ENCODE measurements at places on chromosomes 6 and 20. TPM values are rescaled to one million over a fixed set of nuclear protein-coding genes. Genes with fewer than 3 reads are reported as not detected.

ADGRF5 gene
- 0.13 TPM for total RNA-seq

MICB gene
- 18.0 TPM for total RNA-seq

NKX2-2 gene
- not detected for total RNA-seq

IL17F gene
- total RNA-seq: not detected

VSX1 gene
- not detected for total RNA-seq

BPI gene
- total RNA-seq: not detected

TRIM10 gene
- not detected for total RNA-seq

- no peak for DNase-seq
Measured at GRCh38 chr20:36523341-36523740, 18.0 kb upstream of the MYL9 start.

DNA sequence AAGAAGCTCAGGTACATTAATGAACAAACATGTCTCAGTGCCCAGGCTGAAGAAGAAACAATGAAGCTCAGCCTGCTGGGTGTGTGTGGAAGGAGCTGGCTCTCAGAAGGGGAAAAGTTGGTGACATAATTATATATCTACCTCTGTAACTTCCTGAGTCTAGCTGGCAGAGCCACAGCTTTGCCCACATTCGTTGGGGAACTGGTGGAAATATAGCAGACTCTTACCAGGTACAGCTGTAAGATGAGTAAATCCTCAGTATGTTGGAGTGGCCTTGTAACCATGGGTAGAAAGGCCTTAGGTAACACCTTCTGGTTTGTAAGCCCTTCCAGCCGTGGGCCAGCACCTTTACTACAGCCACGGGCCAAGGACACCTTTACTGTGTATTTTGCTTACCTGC lies 29.9 kb upstream of the PNRC1 start:
- no peak for DNase-seq

GRCh38 chr20:49115564-49115963 lies 69.5 kb downstream of the CSE1L start:
- no peak for DNase-seq

GRCh38 chr6:133187657-133188453 lies 53.3 kb upstream of the EYA4 start:
- no peak for DNase-seq

DNA sequence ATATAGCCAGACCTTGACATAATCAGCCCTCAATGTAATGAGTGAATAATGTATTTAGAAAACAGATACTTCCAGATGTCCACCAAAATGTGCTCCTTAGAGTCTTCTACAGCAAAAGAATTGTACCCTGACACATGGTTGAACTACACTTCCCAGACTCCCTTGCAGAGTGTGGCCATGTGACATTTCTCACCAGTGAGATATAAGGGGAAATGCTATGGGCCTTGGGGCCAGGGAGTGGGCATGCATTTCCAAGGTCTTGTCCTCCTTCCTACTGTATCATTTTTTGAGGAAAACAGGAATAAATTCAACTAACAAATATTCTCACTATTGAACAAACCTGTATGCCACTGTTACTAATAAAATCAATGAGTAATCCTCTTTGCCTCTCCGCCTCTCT lies 211.4 kb upstream of the SMLR1 start:
- no peak for DNase-seq

DNA sequence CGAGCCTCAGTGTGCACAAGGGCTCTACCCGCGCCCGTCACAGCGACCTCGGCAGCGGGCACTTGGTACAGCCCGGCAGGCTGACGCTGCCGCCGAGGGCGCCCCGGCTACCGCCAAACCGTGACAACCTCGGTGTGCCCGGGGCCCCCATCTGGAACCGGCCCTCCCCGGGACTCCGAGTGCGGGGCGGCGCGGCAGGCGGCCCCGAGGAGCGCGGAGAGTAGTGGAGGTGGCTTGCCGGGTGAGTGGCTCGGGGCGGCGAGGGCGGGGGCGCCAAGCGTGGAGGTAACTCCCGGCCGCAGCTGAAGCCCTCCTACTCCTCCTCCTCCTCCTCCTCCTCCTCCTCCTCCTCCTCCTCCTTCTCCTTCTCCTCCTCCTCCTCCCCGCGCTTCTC lies at the start of gene ISM1:
ISM1 (plus strand) TSS at position 371 of the 394 bp plus-strand sequence. CDS start 503 bp downstream, outside the sequence.
- no peak for DNase-seq

DNA sequence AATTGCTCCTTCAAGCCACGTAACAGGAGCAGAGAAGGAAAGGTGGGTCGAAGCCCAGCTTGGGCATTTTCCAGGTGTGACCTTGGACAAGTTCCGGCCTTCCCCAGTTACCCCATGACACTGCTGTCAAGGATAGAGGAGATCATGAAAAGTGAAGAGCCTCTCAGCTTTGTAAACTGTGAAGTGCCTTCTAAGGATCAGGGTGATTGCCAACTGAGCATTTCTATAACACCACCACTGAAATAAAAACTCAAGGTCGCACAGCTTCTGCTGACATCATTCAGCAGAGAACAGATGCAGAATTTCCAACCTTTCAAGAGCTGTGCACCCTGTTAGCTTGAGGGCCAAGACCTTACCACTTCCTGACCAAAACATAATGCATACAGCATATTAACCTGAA lies 24.0 kb upstream of the ZMYND8 start:
- no peak for DNase-seq

DNA sequence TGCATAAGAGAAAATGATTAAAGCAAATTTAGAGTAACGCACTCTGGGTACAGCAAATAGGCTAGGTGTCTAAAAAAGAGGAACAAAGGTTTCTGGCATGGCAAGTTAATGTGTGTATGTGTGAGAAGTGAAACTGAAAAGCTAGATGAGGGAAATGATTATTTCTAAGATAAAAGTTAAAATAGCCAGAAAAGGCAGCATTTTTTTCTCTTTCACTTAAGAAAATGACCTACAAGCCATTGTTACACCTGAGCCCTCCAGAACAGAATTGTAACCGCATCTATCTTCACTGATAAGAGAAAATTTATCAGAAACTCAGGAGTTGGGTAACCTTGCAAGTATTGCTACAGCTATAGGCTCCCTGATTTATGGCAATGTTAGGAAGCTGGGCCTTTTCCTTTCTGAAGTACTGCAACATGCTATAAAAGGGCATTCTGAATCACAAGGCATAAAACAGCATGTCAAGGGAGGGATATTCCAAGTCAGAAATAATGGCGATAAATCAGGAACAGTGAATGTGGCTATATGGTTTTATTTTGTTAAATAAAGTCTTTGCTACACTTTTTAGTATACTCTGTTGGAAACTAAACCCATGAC lies 395.3 kb downstream of the TBC1D32 start:
- peak; percentile 60 for DNase-seq

- no peak for DNase-seq
Measured at GRCh38 chr20:9363673-9364072, 150.7 kb upstream of the LAMP5 start.

GRCh38 chr6:160871320-160871719 lies 120.2 kb upstream of the MAP3K4 start:
- DNase-seq: peak; percentile 7

GRCh38 chr6:42163981-42164380 lies 9.2 kb upstream of the GUCA1A start:
- DNase-seq: no peak

DNA sequence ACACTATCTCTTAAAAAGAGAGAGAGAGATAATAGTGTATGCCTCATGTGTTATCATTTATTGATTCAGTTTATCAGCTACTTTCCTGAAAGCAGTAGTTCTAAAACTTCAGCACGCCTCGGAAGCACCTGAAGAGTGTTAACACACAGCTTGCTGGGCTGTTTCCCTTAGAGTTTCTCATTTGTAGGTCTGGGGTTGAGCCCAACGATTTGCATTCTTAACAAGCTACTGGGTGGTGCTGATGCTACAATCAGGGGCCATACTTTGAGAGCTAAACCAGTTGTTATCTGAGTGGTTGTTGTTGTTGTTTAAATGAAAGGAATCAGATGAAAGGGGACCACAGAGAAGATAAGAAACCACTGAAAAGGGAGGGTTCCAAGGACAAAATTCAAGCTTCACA lies 32.6 kb downstream of the SIM1 start:
- no peak for DNase-seq

DNA sequence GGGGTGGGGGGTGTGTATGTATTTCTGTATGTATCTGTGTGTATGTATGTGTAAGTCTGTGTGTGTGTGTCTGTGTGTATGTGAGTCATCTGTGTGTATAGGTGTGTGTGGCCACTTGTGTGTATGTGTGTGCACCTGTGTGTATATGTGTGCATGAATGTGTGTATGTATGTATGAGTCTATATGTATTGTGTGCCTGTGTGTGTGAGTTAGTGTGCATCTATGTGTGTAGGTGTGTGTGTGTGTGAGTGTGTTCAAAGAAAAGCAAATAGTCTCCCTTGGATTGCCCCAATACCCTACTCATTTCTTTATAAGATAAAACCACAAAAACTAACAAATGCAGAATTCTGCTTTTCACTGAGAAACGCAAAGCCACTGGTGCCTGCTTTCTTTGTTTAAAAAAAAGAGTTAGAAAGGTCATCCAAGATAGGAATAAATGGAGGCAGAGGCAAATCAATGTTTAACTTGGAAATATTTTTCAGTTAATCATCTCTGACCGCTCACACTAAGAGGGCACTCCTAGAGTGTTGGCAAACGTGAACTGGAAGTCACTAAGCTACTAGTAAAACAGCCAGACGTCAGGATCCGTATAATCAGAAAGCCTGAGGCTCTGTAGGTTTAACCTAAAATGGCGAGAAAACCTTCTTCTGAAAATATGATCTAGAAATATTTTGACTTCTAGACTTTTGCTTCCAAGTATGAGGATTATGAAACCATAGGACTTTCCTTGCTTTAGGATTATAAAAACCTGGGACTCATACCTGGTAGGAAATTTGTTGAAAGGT lies 37.4 kb upstream of the JAG1 start:
- DNase-seq: no peak

- no peak for DNase-seq
Measured at GRCh38 chr6:170160031-170160627, 130.7 kb downstream of the DLL1 start.

- no peak for DNase-seq
Measured at GRCh38 chr6:145569140-145569539, 166.2 kb downstream of the EPM2A start.

- DNase-seq: no peak
Measured at GRCh38 chr6:1091900-1092299, 220.0 kb upstream of the FOXQ1 start.

DNA sequence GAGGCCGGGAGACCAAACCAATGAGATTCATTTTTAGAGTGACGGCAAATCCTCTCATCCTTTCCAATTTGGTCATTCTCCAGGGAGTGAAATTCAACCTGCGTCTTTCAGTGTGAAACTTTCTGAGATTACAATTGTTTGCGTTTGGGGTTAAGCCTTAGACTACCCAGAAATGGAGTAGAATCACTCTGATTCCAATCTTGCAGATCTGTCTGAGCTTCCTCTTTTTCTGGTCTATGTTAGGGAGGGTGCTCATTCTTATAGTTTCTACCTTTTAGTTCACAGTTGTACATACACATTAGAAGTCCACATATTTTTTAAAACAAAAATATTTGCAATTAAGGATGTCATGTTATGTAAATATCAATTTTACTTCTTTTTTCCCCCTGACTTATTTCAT lies 183.0 kb upstream of the PHACTR1 start:
- DNase-seq: no peak

- no peak for DNase-seq
Measured at GRCh38 chr6:6751619-6752023, 163.1 kb downstream of the LY86 start.

DNA sequence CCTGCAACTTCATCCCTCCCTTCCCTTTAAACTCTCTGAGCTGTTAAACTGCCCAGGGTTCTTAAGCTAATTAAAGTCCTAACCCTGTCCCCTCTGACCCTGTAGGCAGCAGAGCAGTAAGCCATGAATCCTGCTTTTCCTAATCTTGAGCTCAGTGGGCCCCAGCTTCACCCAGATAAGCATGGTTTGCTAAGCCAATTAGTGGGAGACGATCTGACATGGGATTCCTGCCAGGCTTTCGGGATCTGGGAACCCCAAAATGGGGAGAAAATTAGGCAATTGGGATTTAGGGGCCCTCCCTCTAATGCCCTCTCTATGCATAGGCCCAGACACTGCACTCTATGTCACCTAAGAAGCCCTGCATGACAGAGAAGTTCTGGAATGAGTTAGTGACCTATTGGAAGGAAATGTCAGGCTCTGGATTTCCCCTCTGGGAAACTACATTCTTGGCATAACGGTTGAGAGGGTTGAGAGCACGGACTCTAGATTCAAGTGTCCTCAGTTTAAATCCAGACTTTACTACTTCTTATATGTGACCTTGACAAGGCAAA lies 4.6 kb downstream of the XKR7 start:
- no peak for DNase-seq

DNA sequence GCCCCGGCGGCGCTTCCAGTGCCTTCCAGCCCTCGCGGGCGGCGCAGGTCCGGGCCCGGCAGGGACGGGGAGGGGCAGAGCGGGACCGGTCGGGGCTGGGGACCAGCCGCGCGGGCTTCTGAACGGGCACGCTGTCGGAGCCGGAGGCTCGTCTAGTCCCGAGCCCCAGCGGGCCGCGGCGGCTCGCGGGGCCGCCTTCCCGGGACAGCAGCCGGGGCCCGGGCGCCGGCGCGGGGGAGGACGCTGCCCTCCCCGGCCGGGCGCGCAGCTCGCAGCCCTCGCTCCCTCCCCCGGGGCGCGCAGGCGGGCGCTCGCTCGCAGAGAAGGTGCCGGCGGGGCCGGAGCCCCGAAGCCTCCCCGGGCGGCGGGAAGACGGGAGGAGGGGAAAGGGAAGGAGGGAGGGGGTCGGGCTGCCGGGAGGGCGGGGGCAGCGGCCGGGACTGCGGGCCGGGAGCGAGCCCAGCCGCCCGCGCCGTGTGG lies 696 bp upstream of the SIRPA start:
- DNase-seq: no peak

- DNase-seq: no peak
Measured at GRCh38 chr20:57940868-57941522, 231.2 kb upstream of the PMEPA1 start.

- DNase-seq: no peak
Measured at GRCh38 chr6:35354361-35355135, 12.2 kb downstream of the PPARD start.

- no peak for DNase-seq
Measured at GRCh38 chr6:139588734-139589593, 214.5 kb upstream of the CITED2 start.

DNA sequence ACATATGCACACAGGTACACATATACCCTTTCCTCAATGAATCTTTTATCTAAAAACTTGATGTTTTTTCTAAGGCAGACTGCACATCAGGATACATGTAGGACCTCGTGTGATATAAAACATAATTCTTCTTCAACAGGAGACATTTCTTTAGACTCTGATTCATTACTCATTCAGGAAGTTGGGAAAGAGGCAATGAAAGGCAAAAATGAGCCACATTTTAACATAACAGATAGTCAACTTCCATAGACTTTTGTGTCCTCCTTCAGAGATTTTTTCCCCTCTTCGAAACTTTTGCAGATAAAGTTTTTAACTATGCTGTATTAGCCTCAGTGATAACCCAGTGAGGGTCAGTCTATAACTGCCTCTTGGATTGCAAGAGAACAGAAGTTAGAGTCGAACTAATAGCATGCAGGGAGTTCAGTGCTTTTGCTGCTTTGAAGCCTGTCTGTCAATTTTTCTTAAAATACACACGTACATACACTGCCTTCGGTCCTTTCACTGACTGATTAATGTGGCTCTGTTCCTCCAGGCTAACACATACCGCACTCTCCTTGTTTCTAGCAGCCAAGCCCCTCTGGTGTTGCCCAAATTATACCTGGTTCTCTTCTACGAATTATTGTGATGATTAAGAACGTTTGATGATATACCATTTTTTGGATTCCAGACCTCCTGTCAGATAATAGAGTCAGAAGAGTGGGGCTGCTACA lies 562.5 kb upstream of the MAP3K7 start:
- DNase-seq: no peak

Data from GM12878 (cell line).